ENCODE measurements at places on chromosomes 7 and 10.

DNA sequence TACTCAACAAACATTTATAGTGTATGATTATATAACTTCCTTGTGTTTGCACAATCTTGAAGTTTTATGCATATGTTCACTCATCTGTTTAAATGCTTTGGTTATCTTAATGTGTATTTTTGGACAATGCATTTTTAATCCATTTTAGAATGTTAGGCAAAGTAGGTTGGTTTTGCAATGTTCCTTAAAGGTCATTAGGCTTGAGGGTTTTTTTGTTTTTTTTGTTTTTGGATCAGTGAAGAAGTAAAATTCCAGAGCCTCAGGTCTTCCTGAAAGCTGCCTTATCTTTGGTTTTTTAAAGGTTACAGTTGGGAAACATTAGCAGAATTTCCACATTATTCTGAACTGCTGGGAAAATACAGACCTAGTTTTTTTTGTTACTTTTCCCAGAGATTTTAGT lies 12.8 kb downstream of the MDFIC start:
- DNase-seq: no peak

DNA sequence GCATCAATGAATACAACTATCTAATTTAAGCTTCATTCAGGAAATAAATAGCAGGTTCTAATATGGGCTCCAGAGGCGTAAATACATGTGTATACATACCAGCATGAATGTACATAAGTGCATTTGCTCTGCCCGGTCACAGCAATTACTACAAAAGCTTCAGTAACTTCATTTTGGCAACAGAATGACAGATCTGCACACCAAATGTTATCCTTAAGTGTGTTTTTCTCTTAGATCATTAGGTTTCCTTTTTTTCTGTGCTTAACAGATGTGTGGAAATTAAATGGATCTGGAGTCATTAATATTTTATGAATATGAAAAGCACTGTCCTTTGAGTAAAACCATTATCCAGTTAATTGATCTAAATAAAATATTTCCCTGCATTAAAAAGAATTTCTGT lies 159.0 kb upstream of the MEOX2 start:
- DNase-seq: no peak

DNA sequence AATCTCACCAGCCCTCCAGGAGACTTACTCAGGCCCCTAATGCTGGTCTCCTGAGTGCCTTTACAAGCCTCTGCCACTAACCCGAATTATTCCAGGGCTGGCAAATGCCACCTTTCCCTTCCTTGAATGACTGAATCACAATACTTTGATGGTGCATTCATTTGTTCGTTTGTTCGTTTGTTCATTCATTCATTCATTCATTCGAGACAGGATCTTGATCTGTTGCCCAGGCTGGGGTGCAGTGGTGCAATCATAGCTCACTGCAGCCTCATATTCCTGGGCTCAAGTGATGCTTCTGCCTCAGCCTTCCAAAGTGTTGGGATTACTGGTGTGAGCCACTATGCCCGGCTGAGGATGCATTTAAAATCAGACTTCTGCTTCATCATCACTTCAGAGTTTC lies 6.0 kb downstream of the ZNF12 start:
- no peak for DNase-seq

- no peak for DNase-seq
Measured at GRCh38 chr7:139972029-139972428, 90.7 kb downstream of the PARP12 start.

GRCh38 chr10:48981310-48981907 lies 41.8 kb upstream of the LRRC18 start:
- DNase-seq: no peak

GRCh38 chr7:36635091-36635490 lies 89.2 kb downstream of the AOAH start:
- no peak for DNase-seq

DNA sequence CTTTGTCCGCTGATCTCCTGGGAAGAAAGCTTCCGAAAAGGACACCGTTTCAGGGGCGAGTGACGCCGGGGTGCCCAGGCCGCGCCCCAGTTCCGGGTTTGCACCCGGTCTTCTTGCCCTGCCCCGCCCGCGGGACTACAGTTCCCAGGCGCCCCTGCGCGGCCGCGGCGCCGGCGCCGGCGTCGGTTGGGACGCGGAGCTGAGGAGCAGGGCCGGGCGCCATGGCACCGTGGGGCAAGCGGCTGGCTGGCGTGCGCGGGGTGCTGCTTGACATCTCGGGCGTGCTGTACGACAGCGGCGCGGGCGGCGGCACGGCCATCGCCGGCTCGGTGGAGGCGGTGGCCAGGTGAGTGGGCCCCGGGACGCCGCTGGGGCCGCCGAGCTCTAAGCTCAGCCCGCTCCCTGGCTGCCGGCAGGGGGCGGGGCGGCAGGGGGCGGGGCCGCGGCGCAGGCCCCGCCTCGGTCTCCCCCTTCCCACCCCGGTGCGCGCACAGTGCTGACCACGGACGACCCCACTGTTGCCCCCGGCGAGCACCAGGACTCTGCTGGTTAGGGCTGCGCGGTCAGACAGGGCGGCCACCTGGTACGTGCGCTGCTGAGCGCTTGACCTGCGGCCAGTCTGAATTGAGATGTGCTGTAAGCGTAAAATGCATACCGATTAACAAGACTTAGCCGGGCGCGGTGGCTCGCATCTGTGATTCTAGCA lies at the start of gene LHPP:
Gene LHPP, plus strand, starts transcription at position 182 of the 706 bp plus-strand sequence. Its CDS starts 40 bp downstream, at position 222.
- DNase-seq: peak; percentile 76

- DNase-seq: no peak
Measured at GRCh38 chr10:18209241-18209640, 69.0 kb downstream of the CACNB2 start.

DNA sequence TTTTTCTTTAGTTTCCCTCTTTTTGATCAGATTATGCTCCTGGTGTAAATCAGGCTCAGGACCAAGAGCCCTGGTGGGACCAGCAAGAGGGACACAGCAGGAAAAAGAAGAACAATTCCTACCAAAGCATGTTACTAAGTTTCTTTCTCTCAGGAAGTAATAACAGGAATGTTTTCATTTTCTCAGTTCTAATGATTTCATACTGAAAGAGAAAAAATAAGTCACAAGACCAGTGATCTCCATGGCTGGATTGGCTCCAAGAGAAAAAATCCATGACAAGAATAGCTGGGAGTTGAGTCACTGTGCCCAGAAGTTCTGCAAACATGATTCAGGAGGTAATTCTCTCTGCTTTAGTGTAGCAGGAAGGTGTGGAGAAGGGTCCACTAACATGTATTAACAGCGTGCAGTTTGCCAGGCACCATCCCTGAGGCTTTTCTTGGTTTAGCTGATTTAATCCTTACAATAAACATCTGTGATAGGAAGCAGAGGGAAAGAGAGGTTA lies 23.8 kb upstream of the IFIT2 start:
- no peak for DNase-seq

GRCh38 chr10:3806603-3807002 lies 21.6 kb upstream of the KLF6 start:
- DNase-seq: no peak

GRCh38 chr10:79435271-79436065 lies 10.0 kb downstream of the ZCCHC24 start:
- DNase-seq: no peak

DNA sequence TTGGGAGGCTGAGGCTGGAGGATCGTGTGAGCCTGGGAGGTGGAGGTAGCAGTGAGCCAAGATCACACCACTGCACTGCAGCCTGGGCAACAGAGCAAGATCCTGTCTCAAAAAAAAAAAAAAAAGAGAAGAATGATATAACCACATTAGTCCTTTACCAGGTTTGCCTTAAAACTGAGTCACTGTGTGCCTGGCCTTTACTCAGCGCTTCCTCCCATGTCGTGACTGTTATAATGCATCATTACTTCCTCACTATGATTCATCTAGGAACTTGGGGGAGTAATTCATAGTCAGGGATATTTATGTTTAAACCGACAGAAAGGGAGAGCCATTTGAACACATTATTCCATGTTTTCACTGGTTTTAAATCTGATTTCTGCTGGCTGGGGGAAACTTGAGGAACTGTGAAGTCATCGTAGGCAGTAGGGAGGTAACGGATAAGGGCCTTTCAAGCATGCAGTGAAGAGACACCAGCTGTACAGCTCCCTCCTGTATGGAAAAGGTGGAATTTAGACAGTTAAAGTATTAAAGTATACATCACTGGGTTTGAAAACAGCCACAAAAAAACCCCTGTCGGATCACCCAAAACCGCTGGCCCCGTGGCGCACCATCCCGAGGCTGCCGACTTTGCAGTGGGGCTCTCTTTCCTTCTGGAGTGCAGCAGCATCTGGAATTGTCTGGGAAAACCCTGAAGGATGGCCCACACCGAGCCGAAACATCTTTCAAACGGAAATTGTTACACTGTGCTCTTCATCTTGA lies 119.8 kb downstream of the NKX6-2 start:
- no peak for DNase-seq

GRCh38 chr7:104967088-104967487 lies 46.9 kb upstream of the KMT2E start:
- no peak for DNase-seq

GRCh38 chr10:89482256-89482655 lies 53.1 kb downstream of the SLC16A12 start:
- DNase-seq: no peak

DNA sequence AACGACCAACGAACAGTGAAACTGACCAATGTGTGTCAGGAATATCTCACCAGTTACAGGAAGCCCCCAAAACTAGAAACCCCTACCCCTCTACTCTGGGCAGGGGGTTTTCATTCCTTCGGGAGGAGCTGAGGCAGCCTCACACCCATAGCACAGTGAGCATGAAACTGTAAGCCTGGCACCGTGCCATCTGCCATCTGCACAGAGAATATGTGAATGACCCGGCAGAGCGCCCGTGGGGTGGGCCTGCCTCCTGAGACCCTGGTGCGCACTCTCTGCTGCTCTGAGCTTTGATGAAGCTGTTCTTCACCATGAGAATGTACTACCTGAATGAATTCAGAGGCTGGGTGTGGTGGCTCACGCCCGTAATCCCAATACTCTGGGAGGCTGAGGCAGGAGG lies 27.1 kb downstream of the DAGLB start:
- no peak for DNase-seq

- DNase-seq: no peak
Measured at GRCh38 chr7:73668103-73668885, 663 bp downstream of the VPS37D start.
